ENCODE measurements at places on chromosomes 2 and 18.

DNA sequence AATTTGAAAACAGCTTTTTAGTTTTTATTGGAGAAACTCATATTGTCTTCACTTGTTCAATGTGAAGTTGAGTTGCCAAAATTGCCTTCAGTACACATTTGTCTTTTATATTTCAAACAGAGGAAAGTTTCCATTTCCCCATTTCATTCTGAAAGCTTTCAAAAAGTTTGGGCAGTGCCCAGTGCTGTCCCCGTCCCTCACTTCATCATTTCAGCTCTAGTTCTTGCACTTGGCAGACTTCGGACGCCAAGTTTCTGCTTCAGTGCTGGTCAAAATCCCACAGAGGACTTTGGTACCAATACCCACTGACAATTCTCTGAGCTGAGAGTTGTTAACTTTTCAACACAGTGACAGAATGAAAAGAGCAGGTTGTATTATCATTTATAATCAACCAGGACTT lies 43.4 kb upstream of the AQP4 start:
- DNase-seq, result no peak

GRCh38 chr2:238127165-238128060 lies 11.1 kb upstream of the KLHL30 start:
- no peak for DNase-seq

- DNase-seq, result no peak
These were observed 84.4 kb upstream of the CD28 start for GRCh38 chr2:203621981-203622515.

DNA sequence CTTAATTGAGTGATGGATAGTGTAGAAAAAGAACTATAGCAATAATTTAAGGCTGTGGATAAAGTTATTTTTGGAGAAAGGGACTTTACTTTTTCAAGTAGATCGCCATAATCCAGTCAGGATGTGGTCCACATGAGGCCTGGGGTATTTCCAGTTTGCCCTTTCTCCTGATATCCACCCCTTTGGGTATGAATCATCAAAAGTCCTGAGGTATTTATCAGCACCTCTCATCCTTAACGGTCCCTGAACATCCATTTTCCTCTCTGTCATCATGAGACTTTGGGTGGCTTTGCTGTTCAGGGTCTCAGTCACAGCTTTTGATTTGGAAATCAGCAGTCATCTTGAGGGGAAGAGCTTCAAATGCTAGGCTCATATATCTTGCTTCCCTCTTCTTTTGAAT lies 39.3 kb upstream of the ELAC1 start:
- no peak for DNase-seq

DNA sequence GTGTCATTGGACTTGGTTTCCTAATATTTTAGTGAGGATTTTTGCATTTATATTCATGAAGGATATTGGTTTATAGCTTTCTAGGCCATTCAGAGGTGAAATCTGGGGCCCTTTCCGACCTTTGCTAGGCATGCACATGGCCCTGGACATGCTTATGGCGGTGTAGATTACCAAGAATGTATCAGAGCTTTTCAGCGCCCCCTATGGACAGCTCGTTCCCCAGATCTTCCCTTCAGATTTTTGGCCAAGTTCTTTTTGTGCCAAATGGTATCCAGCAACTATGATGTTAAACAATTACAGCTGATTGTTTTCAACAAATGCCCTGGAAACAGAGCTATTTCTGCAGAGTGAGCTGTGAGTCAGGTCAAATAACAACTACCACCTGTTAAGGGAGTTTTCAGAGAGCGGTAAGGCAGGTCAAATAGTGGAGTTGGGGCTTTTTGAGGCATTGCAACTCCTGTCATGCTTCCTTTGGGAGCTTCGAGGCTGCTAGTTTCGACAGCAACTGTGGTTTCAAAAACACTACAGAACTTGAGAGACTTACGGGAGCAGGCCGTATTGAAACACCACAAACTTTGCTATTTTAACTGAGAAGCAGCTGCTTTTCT lies 188.3 kb downstream of the ZNF516 start:
- DNase-seq, result no peak

DNA sequence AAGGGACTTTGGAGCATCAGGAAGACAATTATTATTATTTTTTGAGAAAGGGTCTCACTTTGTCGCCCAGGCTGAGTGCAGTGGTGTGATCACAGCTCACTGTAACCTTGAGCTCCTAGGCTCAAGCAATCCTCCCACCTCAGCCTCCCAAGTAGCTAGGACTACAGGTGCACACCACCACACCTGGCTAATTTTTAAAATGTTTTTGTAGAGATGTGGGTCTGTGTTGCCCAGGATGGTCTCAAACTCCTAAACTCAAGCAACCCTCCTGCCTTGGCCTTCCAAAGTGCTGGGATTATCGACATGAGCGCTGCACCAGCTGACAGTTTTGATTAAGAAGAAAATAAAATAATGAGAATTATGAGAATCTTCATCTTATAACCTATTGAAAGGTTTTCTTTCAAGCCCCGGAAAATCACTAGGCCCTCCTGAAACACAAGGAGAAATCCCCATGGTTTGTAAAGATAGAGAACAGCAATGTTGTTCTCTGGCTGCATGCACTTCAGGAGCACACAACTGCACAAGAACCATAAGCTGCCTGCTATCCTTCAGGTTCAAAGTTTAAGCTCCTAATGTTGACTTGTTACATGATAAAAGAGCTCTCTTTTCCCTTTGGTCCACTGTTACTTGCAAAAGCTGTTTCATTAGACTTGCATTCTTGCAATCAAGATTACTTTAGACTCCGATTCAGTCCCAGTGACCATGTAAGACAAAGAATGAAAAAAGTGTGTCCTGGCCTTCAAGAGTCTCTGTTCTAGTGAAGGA lies 16.8 kb downstream of the NPC1 start:
- DNase-seq, result no peak

DNA sequence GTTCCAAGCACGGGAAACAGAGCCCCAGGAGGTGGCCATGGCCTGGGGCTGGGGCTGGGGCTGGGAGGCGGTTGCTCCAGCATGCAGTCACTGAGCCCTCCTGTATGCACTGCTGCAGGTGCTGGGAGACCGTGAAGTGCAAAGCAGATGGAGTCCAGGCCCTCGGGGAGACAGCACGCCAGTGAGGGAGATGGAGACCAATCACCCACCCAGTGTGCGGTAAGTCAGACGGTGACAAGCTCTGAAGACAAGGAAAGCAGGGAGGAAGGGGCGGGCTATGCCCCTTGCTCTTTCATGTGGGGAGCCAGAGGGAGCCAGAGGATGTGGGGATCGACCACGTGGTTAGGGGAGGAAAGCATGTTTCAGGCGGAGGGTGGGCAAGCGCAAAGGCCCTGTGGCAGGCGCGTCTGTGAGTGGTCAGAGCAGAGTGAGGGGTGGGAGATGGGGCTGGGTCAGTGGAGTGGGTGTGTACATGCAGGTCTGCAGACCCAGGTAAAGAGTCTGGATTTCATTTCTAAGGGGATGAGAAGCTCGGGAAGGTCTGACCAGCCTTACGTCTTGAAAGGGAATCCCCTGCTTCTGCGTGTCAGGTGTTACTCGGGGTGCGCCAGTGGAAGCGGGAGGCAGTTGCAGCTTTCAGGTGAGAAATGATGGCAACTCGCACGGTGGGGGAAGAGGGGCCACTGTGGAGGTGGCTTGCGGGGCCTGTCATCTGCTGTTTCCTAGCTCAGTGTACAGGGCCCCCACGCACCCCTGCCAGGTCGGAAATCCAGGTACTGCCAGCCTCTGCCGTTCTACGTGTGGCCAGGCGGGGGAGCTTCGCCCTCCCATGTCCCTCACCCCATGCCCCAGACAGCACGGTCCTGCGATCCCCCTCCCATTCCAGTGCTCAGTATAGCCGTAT lies 19.4 kb downstream of the RRM2 start:
- no peak for DNase-seq

GRCh38 chr2:223681125-223681524 lies 79.0 kb upstream of the SCG2 start:
- no peak for DNase-seq

- no peak for DNase-seq
These were observed 19.3 kb downstream of the INPP5D start for GRCh38 chr2:233079473-233079877.

- no peak for DNase-seq
These were observed 49.7 kb downstream of the SDC1 start for GRCh38 chr2:20175267-20175666.

DNA sequence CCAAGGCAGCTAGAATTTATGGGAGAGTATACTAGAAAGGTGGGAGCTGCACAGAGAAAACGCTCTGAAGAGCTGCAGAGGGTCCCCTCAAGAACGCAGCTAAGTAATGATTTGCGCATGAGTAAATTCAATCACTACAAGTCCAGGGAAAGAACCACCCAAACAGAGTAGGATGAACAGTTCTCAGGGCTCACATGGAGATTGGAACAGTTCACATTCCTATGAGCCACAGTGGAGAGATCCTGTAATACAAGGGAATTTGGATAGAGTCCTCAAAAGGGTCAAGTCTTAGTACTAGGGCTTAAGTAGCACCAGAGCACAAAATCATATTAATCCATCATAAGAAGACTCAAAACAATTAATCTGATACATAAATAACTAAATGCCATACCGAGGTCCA lies 12.7 kb downstream of the OLA1 start:
- DNase-seq, result no peak

- no peak for DNase-seq
These were observed 280.9 kb upstream of the STON1 start for GRCh38 chr2:48249025-48249424.

DNA sequence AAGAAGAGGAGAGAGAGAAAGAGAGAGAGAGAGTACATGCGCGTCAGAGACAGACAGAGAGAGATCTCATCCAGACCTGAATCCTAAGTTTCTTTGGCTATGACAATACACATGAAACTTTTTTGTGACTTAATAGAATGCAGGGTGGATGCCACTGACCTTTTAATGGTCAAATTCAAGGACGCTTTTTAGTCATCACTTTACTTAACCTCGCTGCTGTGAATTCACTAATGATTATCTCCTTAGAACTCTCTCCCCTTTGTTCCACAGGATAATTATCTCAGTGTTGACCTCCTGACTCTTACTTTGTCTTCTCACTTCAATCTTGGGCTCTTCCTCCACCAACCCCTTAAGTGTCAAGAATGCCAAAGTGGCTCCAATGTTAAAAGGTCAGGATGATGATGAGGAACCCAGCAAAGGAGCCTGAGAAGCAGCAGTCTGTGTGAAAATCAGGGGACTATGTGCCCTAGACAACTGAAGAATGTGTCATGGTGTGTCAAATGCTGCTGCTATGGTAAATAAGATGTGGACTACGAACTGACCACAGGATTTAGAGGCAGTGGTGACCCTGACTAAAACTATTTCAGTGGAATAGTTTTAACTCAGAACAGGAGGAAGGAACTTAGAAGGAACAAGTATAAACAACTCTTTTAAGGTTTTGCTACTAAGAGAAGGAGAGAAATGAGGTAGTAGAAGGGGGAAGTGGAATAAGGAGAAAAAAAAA lies 382.1 kb downstream of the ZEB2 start:
- no peak for DNase-seq

DNA sequence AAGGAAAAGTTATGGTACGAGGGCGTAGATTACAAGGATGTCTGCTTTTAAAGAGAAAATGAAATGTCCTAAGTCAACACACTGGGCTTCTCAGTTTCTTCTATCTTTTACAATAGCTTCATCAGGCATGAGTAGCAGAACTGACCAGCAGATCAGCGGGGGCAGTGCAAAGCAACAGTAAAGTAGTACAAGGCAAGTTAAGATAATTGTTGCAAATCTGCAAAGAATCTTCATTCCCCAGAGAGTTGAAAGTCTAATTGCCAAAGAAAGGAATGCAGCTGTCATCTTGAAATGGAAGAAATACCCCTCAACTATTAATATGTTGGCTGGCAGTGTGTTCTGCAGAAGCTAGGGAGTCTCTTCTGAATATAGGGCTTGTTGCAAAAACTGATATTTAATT lies 60.2 kb upstream of the SLC39A10 start:
- DNase-seq, result no peak

DNA sequence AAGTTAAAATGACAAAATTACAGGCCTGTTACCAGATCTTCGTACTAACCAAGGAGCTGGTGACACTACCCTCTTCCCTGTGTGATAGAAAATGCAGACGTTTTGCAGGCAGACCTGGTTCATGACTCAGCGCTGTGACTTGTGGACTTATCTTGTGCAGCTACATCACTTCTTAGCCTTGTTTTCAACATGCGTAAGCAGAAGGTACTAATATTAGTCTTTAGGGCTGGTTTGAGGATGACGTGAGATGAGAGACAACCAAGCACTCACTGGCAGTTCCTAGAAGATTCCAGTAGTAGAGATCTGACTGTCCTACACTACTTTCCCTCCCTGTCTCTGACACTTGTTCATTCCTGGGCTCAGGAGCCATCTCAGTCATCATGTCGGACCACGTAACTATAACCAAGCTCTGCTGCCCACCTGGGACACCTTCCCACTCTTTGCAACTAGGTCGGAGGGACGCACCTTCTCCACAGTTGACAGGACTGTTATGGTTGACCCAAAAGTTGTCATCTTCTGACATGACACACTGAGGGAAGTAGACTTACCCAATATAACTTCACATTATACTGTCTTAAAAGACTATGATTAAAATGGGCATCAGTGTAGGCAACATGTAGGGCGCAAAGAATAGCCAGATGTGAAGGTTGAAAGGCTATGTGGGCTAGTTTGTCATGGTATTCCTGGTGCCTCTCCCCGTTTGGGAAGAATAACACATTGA lies 64.8 kb downstream of the TNFRSF11A start:
- DNase-seq, result no peak

- no peak for DNase-seq
These were observed 38.4 kb downstream of the ZAP70 start for GRCh38 chr2:97751752-97752151.

DNA sequence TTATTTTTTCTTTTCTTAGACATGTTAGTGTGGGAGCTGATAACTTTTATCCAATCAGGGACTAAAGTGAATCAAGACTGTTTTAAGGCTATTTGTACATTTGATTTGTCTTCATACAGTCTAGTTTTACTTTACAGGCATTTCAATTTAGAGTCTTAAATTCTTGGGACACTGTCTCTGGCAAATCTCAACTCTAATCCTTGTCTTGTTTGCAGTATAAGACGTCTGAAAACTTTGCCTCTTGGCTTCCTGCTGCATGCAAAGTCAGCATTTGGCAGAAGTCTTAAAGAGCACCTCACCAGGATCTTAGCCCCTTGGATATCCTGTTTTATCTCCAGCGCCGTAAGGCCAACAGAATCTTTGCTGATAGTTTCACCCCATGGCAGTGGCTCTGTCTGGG lies 30.3 kb downstream of the SPOPL start:
- DNase-seq, result no peak

- DNase-seq, result no peak
These were observed 2.6 kb downstream of the SATB2 start for GRCh38 chr2:199455210-199455544.

- no peak for DNase-seq
These were observed 897.9 kb upstream of the CNTNAP5 start for GRCh38 chr2:123127236-123127635.

- no peak for DNase-seq
These were observed 17.4 kb downstream of the ASB18 start for GRCh38 chr2:236246711-236247246.

DNA sequence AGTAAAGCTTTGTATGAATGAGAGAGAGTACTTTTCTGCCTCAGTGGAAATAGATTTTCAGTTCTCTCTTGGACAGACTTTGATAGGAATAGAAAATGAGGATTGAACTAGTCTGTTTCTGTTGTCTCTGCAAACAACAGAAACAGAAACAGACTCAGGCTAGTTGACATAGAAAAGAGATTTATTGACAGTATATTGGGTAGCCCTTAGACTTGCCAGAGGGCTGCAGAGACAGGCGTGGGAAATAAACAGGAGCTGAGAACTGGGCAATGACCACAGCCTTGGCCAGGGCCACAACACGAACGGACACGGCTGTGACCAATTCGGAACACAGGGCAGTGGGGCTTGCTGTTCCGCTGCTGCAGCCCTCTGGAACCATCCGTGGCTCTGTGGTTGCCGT lies 30.5 kb upstream of the YWHAQ start:
- DNase-seq, result no peak
